Activated effector memory CD4-positive, alpha-beta T cell treated with Interleukin-2 at 50 U/mL for 16 hours (primary cell): ENCODE measurements at places on chromosomes 2 and 18.

GRCh38 chr2:102096103-102096502 is 46.4 kb upstream of the IL1R1 start:
- DNase-seq, result no peak

DNA sequence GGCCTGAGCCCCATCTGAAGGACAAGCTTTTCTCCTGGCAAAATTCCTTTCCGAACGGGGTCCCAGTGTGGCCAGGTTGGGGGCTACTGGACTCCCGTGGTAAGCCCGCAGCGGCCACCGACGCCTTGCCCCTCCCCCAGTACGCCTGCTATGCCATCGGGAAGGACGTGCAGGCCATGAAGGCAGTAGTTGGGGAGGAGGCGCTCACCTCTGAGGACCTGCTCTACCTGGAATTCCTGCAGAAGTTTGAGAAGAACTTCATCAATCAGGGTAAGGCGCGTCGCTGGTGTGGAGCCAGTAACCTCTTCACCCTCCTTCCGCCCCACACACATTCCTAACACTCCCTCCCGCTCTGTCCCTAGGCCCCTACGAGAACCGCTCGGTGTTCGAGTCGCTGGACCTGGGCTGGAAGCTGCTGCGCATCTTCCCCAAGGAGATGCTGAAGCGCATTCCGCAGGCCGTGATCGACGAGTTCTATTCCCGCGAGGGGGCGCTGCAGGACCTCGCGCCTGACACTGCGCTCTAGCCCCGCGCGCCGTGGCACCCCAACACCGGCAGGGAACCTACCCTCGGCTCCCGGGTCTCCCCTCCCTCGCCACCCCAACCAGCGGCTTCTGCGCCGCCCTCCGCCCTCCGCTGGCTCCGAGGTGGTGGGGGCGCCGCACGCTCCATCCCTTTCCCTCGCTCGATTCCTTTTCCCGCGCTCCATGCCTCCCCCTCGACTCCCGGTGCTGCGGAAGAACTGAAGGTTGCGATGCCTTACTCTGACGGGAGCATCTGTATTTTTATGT is 13.6 kb upstream of the ANKRD53 start:
- peak; percentile 70 for DNase-seq

GRCh38 chr2:80154231-80154915 is 150.2 kb downstream of the LRRTM1 start:
- DNase-seq, result no peak

- no peak for DNase-seq
These were observed 56.1 kb upstream of the C2orf15 start for GRCh38 chr2:99085421-99085820.

GRCh38 chr2:237355701-237356100 is 58.3 kb downstream of the COL6A3 start:
- DNase-seq, result no peak

DNA sequence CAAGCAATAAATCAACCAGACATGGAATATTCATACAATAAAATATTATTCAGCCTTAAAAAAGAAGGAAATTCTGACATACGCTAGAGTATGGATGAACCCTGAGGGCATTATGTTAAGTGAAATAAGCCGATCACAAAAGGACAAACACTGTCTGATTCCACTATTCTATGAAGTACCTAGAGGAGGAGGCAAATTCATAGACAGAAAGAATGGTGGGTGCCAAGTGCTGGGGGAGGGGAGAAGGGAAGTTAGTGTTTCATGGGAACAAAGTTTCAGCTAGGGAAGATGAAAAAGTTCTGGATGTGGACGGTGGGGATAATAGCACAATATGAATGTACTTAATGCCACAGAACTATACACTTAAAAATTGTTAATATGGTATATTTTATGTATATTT is 19.8 kb downstream of the SMAD7 start:
- no peak for DNase-seq

DNA sequence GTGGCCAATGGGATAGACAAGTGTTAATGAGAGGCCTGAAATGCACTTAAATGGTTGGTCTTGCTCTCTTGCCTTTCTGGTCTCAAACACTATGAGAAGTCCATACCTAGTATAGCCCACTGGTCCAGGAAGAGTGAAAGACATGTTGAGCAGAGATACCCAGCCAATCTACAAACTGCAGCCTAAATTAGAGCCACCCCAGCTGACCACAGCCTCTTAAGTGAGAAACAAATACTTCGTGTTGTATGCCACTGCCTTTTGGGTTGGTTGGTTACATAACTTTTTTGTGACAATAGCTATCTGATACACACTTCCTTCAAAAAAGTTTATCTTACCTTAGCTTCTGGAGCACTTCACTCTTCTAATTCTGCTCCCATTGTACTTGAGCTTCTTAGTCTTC is 8.8 kb upstream of the EXOC6B start:
- no peak for DNase-seq

- no peak for DNase-seq
These were observed 1364.0 kb upstream of the NRXN1 start for GRCh38 chr2:52395912-52396311.

- no peak for DNase-seq
These were observed 265.7 kb downstream of the CCDC85A start for GRCh38 chr2:56449449-56449860.

DNA sequence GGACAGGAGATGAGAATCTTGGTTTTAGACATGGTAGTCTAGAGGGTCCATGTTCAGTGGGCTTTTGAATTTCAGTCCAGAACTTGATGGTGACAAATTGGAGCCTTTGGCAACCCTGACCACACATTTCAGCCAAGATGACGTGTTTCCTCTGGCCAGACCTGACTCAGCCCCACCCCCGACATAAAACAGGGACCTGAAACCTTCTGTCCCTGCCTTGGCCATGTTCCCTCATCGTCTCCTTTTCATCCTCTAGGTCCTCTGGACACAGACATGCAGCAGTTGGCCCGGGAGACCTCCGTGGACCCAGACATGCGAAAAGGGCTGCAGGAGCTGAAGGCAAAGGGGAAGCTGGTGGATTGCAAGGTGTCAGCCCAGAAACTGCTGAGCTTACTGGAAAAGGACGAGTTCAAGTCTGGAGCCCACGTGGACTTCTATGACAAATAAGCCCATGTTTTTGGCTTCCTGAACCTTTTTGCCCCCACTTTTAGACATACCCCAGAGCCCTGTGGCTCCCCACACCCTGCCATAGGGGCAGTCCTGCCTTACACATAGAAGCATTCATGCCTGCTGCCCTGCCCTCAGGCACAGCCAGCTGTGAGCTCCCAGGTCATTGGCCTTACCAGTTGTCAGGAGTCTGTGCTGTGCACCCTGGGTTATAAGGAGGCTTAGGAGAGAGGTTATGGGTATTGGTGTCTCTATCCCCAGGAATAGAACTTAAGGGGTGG is 4.0 kb downstream of the SPR start:
- DNase-seq, result no peak
